ENCODE measurements at places on chromosomes 4 and X.

GRCh38 chr4:165905405-165906027 is 32.5 kb downstream of the TLL1 start:
- DNase-seq = peak; percentile 35

DNA sequence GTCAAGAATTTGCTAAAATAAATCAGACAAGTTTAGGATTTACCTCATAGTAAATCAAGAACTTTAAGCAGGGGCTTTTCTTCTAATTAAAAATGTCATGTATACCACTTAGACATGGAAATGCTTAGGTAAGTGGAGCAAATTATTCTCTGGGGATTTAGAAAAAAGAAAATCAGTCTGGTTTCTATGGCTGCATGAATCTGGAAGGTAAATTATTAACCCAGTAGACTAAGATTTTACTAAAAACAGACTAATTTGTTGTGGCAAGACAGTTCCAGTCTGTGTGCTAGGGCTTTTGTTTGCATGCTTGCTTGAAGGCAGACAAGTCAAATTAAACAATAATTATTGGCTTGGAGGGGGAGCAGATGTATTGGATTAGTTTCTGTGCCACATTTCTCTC is 140.6 kb downstream of the TBL1X start:
- no peak for DNase-seq

GRCh38 chrX:76555816-76556215 is 128.3 kb downstream of the MAGEE1 start:
- DNase-seq = no peak

- peak; percentile 71 for DNase-seq
Observed at GRCh38 chrX:153687121-153688039, at the start of gene SLC6A8. Gene SLC6A8, plus strand, starts transcription at chrX:153687926. Its CDS starts 649 bp downstream, at chrX:153688575.

DNA sequence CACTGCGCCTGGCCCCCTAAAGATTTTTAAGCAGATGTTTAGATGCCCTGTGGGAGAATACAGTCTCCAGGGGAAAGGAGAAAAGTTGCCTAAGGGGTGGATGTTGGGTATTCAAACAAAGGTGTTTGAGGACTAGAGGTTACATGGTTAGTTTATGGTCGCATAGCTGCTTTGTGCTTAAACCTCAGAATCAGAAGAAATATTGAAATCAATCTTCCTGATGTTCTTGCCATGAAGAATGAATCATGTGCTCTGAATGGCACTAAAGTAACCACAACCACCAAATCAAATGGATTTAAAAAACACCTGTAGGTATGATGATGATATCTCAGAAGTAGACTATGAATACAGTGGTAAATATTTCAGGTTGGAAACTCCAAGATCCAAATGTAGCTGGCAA is 42.7 kb upstream of the TEX13A start:
- no peak for DNase-seq

DNA sequence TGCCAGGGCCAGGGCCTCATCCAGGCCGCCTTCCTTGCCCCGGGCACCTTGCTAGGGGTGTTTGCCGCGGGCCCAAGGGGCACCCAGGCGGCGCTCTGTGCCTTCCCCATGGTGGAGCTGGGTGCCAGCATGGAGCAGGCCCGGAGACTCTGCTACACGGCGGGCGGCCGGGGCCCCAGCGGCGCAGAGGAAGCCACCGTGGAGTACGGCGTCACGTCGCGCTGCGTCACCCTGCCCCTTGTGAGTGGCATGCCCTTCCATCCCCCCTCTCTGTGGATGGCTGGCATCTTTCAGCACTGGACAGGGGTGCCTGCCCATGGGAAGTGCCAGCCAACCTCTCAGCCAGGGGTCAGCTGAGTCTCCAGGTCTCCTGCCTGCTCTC is 3.6 kb downstream of the PLXNB3 start:
- DNase-seq = no peak

GRCh38 chrX:102599951-102600579 is 750 bp downstream of the ARMCX5 start:
- no peak for DNase-seq

DNA sequence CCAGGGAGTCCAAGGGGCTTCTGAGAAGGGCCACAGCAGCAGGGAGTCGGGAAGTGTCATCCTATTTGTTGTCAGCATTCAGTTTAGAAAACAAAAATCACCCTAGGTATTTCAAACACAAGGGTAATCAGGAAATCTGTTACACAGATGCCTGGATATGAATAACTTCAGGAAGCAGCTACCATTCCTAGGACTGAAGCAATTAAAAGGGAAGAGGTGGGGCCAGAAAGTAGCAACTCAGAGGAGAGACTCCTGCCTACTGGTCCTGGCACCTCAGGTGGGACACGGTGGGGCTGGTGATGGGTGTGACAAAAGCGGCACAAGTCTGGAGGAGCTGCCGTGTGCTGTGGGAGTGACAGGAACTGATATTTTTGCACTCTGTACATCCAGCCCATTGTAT is 107.9 kb downstream of the PDGFRA start:
- no peak for DNase-seq

GRCh38 chrX:151393514-151393913 is 3.5 kb upstream of the VMA21 start:
- DNase-seq = no peak

GRCh38 chrX:108299101-108299591 is 139.1 kb downstream of the COL4A6 start:
- peak; percentile 30 for DNase-seq

- peak; percentile 18 for DNase-seq
Observed at GRCh38 chr4:47213971-47214370, 182.6 kb downstream of the GABRB1 start.

GRCh38 chr4:130689181-130689580 is 1593.2 kb downstream of the C4orf33 start:
- DNase-seq = no peak

DNA sequence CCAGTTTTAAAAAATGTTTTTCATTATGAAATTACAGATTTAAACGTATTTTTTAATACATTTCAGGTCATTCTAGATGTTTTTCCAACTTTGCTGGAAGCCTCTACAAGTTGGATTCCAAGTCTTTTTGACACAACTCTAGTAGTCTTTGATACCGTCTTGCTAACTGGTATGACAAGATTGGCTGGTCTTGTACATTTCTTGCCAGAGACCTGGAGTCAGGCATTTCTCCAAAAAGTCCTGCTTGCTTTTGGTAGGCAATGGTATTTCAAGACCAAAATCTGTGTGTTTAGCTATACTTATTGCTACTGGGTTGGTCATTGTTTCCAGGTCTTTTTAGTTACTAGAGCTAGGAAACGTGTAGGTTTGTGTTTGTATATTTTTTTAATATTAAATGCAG is 64.6 kb downstream of the SLAIN2 start:
- no peak for DNase-seq
